Stimulated activated CD8-positive, alpha-beta memory T cell treated with anti-CD3 and anti-CD28 coated beads, Interleukin-7, amount 100 ng/mL, for 24 hours (primary cell): ENCODE measurements at places on chromosomes 11 and 22.

DNA sequence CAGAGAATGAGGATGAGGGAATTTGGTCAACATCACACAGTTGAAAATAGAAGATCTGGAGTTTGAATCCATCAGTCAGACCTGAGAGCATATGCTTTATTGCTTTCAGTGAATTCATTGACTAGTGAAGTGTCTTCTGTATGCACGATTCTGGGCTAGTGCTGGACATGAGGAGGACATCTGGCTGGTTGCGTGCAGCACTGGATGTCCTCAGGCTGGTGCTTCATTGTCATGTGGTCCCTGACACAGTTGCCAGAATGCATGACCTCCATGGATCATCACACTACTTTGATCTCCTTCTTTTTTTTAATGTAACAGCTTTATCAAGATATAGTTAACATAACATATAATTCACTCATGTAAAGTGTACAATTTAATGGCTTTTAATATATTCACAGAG, 44.5 kb upstream of the MMP7 start:
- DNase-seq, result no peak

- DNase-seq, result peak; percentile 19
Measured at GRCh38 chr11:17351510-17352176, at the start of gene NCR3LG1. Gene NCR3LG1 (plus strand): TSS chr11:17351800. CDS start chr11:17351970, 170 bp downstream.

DNA sequence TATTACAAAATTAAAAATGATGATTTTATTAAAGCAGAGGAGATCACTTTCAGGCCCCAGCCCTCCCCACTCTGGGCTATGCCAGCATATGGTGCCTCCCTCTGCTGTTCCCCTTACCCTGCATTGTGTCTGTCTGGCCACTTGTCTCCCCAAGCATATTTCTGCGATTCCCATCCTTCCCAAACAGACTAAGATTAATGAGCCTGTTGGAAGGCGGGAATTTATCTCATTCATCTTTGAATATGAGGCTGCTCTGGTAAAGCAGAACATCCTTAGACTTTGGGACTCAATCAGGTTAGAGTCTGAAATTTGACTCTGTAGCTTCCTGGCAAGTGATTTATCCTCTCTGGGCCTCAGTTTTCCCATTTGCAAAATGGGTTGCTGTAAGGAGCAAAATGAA, 25.7 kb downstream of the AMPD3 start:
- no peak for DNase-seq

GRCh38 chr11:70225681-70226177, 22.6 kb downstream of the FADD start:
- no peak for DNase-seq

DNA sequence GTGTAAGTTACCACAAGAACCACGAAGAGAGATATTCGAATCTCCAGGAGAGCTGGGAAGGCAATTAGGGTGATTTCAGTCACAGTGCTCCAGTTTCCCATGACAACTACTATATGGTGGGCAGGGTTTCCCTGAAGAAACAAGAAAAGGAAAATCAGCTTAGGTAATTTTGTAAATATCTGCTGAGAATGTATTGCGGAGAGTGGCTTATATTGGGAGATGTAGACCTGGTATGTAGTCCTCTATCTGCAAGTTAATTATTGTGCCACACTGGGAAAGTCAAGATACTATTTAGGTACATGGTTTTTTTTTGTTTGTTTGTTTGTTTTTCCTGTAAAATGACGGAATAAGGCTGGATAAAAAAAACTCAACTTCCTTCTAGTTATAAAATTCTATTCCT, at the start of gene OR6M1:
TSS of gene OR6M1 (minus strand) at position 101 of the 400 bp plus-strand sequence. CDS start at position 101, 0 bp downstream.
- no peak for DNase-seq

GRCh38 chr22:47189056-47189916, 426.8 kb downstream of the TBC1D22A start:
- no peak for DNase-seq

DNA sequence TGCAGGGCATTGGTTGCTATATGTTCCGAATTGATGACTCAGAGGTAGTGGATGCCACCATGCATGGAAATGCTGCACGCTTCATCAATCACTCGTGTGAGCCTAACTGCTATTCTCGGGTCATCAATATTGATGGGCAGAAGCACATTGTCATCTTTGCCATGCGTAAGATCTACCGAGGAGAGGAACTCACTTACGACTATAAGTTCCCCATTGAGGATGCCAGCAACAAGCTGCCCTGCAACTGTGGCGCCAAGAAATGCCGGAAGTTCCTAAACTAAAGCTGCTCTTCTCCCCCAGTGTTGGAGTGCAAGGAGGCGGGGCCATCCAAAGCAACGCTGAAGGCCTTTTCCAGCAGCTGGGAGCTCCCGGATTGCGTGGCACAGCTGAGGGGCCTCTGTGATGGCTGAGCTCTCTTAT, 5.4 kb upstream of the TTC36 start:
- DNase-seq, result no peak

DNA sequence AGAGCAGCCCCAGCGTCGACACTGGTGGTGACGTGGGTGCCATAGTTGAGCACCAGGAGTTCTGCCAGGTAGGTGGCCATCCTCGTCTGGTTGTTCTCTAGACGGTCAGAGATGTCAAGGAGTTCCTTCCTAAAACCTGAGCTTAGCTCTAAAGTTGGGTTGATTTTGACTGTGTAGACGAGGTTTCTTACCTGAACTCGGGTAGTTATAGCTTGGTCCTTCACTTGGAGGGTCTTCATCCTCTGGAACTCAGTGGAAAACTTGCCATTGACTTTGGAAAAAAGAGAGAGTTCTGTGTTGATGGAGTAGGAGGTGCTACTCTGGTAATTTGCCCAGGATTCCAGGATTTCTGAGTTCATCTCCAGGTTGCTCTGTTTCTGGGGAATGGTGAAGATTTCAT, 505 bp downstream of the MPEG1 start:
- DNase-seq, result no peak

GRCh38 chr22:38733724-38734381, 21.9 kb downstream of the SUN2 start:
- DNase-seq, result no peak

GRCh38 chr22:23180893-23181720, 798 bp downstream of the BCR start:
- no peak for DNase-seq

DNA sequence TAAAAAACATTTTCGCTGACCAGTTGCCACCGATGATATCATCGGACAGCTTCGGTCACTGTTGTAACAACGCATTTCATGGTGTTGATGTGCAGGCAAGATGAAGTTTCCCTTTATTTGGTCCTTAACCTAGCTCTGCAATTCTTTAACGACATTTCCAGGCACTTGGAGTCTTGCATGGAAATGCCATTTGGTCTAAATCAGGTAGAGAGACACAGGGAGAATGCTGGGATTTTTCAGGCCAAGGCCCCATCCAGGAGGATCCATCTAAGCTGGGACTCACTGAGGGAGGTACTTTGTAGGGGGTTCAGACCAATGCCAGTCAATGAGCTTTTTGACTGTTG, 121.5 kb upstream of the RCN1 start:
- no peak for DNase-seq

GRCh38 chr11:48101958-48102357, 114.7 kb upstream of the OR4B1 start:
- DNase-seq, result no peak

DNA sequence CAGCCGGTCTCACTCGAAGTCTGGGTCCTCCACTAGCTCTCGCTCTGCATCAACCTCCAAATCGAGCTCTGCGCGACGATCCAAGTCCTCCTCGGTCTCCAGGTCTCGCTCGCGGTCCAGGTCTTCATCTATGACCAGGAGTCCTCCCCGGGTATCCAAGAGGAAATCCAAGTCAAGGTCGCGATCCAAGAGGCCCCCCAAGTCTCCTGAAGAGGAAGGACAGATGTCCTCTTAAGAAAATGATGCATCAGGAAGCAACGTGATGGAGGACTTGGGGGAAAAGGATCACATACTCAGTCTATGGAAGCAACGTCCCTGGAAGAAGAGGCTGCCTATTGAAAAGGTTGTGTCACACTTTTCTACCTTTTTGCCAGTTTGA, 1.1 kb downstream of the SRSF8 start:
- no peak for DNase-seq

- DNase-seq, result no peak
Measured at GRCh38 chr11:11477695-11478420, 124.8 kb upstream of the CSNK2A3 start.

- DNase-seq, result no peak
Measured at GRCh38 chr11:12222055-12222792, 111.8 kb downstream of the MICAL2 start.

DNA sequence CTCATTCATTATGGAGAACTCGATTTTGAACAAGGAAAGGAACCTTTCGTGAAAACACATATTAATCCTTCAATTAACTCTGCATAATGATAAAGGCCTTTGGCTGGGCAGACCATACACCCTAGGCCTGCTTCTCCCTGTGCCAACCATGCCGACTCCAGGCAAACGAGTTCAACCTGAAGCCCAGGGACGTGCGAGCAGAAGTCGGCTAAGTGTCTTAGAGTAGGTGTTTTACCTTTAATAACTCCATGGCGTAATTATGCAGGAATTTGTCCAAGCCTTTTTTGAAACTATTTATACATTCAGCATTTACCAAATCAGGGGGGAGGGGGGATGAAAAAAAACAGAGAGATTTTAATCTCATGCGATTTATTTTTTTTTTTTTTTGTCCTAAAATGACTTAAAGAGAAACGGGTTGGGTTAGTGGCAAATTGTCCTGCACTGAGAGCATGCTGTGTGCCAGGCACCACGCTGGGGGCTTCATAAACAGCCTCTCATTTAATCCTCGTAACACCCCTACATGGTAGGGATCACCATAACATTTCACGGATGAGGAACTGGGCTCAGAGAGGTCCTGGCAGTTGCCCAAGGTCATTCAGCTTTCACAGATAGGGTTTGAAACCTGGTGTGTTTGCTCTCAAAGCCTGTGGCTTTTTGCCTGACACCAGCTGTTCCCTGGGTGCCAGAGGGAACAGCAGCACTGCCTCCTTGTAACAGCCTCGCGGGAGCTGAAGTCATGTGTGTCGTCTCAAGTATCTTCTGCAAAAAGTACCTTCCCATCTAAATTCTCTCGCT, 423.9 kb downstream of the MN1 start:
- no peak for DNase-seq

GRCh38 chr11:30107899-30108298, 91.1 kb upstream of the KCNA4 start:
- DNase-seq, result no peak

DNA sequence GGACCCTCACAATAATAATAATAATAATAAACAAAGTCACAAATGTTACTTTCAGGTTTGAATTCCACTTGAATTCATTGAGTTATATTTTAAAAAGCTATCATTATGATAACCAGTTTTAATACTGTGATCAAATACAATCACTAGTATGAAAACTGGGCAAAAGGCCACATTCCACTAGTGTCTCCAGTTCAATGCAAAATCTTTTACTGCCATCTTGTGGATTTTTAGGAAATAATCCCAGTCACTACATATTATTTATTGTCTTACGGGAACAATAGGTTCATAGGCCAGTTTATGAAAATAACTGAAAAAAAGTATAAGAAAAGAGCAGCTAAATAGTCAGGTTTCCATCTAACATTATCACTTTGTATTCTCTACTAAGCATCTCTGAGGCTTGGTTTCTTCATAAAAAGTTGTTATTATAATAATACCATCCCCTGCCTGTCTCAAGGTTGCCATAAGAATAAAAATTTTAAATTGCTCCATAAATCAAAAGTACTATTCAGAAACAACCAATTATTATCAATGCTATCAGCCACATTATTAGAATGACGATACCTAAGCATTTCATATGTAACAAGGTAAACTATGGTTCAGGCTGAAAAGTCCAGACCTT, 533.9 kb upstream of the CCDC90B start:
- no peak for DNase-seq

- no peak for DNase-seq
Measured at GRCh38 chr11:27611947-27612455, 88.3 kb downstream of the BDNF start.

DNA sequence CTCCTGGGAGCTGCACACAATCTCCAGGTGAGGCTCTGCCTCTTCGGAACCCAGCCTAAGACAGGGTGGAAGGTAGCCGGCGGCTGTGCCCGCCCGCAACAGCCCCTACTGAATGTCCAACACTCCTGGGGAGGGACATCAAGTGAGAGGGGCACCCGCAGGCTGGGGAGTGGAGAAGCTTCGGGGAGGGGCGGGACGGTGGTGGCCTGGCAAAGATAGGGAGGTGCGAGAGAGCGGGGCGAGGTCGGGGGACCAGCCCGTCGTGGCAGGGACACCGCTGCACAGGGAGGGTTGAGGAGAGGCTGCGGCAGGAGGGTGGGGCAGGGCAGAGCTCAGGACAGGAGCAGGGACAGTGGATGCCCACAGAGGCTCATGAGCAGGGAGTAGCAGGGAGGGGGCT, 8.9 kb upstream of the FADS3 start:
- DNase-seq, result no peak

GRCh38 chr11:99327066-99327465, 306.3 kb downstream of the CNTN5 start:
- no peak for DNase-seq

GRCh38 chr11:48041877-48042695, 61.7 kb downstream of the PTPRJ start:
- DNase-seq, result no peak

GRCh38 chr11:30357872-30358271, 35.0 kb downstream of the ARL14EP start:
- DNase-seq, result no peak

GRCh38 chr22:31055635-31056159, 25.4 kb upstream of the SMTN start:
- no peak for DNase-seq

- DNase-seq, result no peak
Measured at GRCh38 chr11:125263268-125263790, 98.8 kb downstream of the PKNOX2 start.

DNA sequence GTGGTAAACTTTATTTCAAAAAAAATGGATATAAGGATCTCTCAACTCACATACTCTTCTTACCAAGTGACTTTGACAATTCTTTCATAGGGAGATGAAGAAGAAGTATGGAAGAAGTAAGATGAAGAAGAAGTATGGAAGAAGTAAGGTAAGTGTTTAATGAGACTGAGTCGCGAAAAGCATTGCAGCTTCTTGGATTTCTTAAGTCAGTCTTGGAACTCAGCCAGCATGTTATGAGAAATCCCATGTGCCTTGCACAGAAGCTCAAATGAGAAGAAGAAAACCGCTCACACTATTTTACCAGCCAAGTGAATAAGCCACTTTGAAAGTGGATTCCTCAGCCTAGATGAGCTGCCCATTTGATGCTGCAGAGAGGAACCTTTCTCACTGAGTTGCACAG, 332.0 kb upstream of the CCDC179 start:
- no peak for DNase-seq

- no peak for DNase-seq
Measured at GRCh38 chr11:124945826-124946225, 8.2 kb upstream of the CCDC15 start.

GRCh38 chr11:26743622-26744021, 21.8 kb upstream of the SLC5A12 start:
- no peak for DNase-seq

DNA sequence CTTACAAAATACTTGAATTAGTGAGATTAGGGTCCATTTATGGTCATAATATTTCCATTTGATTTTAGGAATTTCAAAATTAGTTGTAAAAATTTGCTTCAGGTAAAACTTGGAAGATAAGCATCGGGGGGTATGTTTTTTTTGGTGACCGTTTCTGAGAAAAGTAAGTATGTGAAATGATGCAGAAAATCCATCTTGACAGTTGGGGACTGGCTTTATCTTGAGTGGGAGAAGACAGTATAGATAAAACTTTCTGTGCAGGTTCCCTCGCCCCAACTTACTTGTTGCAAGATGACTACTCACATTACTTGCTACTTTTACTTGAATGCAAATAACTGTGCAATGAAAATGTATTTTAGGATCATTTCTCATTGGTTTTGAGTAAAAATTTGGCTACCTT, 49.5 kb downstream of the DNAJC24 start:
- no peak for DNase-seq
